Activated naive CD4-positive, alpha-beta T cell treated with anti-CD3 and anti-CD28 coated beads for 36 hours (primary cell): ENCODE measurements at places on chromosomes 3 and 15. TPM values are rescaled to one million over a fixed set of nuclear protein-coding genes. Genes with fewer than 3 reads are reported as not detected.

DNA sequence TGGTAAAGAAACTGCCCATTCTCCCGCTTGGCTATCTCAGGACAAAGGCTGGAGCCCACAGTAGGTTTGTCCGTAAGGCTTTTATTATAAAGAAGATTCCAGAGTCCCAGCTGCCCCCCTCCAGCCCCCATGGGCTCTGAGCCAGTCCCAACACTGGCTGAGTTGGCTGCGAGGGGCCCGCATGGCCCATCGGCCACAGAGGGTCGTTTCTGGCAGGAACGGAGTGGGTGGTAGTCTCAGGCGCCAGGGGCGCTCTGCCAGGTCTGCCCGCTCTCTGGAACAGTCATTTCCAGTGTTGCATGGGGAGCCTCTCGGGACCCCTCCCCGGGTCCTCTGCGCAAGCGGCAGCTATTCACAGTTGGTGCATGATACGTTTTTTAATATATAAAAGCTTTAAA, 12.2 kb downstream of the H1-8 start:
- DNase-seq, result no peak
- no peaks in the 10 kb centered on the region for H3K36me3 ChIP-seq
- H3K4me1 ChIP-seq, result peaks cover 8% of the 10 kb centered on the region
- no peak overlapping the region for H3K4me3 ChIP-seq
- no peak overlapping the region for H3K27ac ChIP-seq

DNA sequence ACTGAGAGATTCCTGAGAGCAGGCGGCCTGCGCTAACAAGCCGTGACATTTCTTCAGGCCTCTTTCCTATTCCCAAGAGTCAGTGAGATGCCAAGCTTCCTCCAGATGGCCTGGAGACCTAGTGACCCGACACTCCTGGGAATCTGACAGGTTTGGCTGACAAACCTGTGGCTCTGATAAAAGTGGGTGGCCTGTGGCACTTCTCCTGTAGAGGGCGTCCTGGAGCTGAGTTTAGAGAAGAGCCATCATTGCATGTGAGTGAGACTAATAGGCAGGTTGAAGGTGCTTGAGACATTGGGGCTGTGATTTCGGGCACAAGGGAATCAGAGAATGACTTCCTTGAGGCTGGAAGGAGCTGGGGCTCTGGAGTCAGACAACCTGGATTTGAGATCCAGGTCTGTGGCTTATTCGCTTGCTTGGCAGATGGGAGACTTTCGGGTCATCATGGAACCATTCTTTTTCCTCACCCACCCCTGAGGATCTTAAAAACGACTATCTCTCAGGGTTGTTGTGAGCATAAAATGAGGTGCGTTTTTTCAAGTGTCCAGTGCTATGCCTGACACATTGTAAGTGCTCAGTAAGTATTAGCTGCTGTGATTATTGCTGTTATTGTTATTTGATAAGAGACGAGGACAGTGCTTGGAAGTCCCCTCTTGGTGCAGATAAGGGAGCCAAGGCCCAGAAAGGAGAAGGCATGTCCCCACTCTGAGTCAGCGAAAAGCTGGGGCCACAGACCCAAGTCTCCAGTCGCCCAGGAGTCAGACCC, 77.2 kb downstream of the SCN10A start:
- no peak overlapping the region for H3K27ac ChIP-seq
- H3K36me3 ChIP-seq, result no peaks in the 10 kb centered on the region

GRCh38 chr15:61479613-61480012, 250.5 kb upstream of the RORA start:
- H3K27me3 ChIP-seq, result peaks cover 22% of the 10 kb centered on the region
- no peak overlapping the region for H3K27ac ChIP-seq
- no peaks in the 10 kb centered on the region for H3K4me1 ChIP-seq
- DNase-seq, result no peak
- H3K36me3 ChIP-seq, result no peaks in the 10 kb centered on the region

- no peak overlapping the region for H3K4me3 ChIP-seq
- H3K4me1 ChIP-seq, result no peaks in the 10 kb centered on the region
- DNase-seq, result no peak
- no peak overlapping the region for H3K27ac ChIP-seq
- H3K36me3 ChIP-seq, result no peaks in the 10 kb centered on the region
Observed at GRCh38 chr3:126553284-126554084, 5.2 kb downstream of the C3orf22 start.

DNA sequence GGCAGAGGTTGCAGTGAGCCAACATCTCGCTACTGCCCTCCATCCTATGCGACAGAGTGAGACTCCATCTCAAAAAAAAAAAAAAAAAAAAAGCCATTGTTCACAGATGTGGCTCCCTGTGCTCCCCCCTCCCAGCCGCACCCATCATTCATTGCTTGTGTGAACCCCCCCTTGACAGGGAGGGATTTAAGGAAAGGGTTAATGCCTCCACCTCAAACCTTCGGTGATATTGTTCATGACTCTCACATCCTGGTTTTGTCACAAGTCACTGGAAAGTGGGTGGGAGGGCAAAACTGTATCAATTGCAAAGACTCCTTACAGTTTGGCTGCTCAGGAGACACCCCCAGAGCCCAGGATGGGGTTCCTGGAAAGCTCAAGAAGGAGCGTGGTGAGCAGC, 7.7 kb downstream of the SLC6A6 start:
- H3K4me3 ChIP-seq, result no peak overlapping the region
- H3K36me3 ChIP-seq, result peaks cover 17% of the 10 kb centered on the region
- H3K27me3 ChIP-seq, result no peaks in the 10 kb centered on the region
- H3K27ac ChIP-seq, result peak overlapping the region; percentile 78

GRCh38 chr3:152508705-152509104, 240.0 kb downstream of the MBNL1 start:
- no peak overlapping the region for H3K4me3 ChIP-seq
- no peaks in the 10 kb centered on the region for H3K36me3 ChIP-seq
- H3K4me1 ChIP-seq, result peaks cover 8% of the 10 kb centered on the region
- H3K27ac ChIP-seq, result no peak overlapping the region

GRCh38 chr3:184333190-184333589, 4.2 kb upstream of the FAM131A start:
- H3K4me3 ChIP-seq, result no peak overlapping the region
- no peaks in the 10 kb centered on the region for H3K27me3 ChIP-seq
- H3K27ac ChIP-seq, result peak overlapping the region; percentile 81
- peaks cover 45% of the 10 kb centered on the region for H3K36me3 ChIP-seq
- peaks cover 62% of the 10 kb centered on the region for H3K4me1 ChIP-seq

DNA sequence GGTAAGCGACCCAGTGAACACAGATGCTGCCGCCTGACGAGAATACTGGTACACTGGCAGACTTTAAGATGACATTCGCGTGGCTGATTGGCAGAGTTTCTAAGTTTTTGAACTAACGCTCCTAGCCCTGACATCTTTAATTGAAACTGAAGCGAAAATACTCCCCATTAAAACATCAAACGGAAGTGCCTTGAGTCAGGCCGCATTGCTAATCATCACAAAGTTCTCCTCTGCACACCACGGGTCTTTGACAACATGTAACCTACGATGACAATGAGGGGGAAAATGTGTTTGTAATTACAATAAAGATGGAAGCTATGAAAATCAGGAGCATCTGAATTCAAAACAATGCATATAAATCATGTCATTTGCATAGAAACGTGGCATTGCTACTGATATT, 44.5 kb downstream of the ATP13A4 start:
- no peak overlapping the region for H3K4me3 ChIP-seq
- no peak for DNase-seq
- no peaks in the 10 kb centered on the region for H3K27me3 ChIP-seq
- no peak overlapping the region for H3K27ac ChIP-seq
- no peaks in the 10 kb centered on the region for H3K36me3 ChIP-seq
- no peaks in the 10 kb centered on the region for H3K4me1 ChIP-seq

GRCh38 chr3:22886439-22887068, 316.6 kb upstream of the UBE2E2 start:
- H3K27me3 ChIP-seq, result peaks cover 5% of the 10 kb centered on the region
- H3K4me3 ChIP-seq, result no peak overlapping the region
- H3K27ac ChIP-seq, result no peak overlapping the region
- no peaks in the 10 kb centered on the region for H3K36me3 ChIP-seq

GRCh38 chr3:160224811-160225175, 429 bp upstream of the C3orf80 start:
- no peaks in the 10 kb centered on the region for H3K36me3 ChIP-seq
- DNase-seq, result no peak
- peak overlapping the region; percentile 66 for H3K4me3 ChIP-seq
- H3K4me1 ChIP-seq, result peaks cover 9% of the 10 kb centered on the region
- no peak overlapping the region for H3K27ac ChIP-seq

DNA sequence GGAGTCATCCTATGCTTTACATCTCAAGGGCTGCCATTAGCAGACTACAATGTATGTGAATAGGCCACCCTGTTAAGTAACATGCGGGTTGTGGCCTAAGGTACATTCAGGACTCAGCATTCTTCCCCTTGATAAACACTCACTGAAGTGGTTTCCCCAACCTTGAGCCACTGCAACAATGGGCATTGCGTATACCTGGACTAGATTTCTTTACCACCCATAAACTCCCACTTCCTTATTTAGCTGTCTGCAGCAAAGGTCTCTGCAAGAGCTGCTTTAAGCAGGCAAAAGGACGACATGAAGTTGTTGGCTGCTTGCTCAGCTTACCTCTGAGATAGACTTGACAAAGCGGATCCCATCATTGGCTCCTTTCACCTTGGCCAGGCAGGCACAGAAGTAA, 16.2 kb downstream of the FYCO1 start:
- H3K27ac ChIP-seq, result no peak overlapping the region
- DNase-seq, result no peak
- peaks cover 65% of the 10 kb centered on the region for H3K4me1 ChIP-seq
- H3K36me3 ChIP-seq, result peaks cover 76% of the 10 kb centered on the region

DNA sequence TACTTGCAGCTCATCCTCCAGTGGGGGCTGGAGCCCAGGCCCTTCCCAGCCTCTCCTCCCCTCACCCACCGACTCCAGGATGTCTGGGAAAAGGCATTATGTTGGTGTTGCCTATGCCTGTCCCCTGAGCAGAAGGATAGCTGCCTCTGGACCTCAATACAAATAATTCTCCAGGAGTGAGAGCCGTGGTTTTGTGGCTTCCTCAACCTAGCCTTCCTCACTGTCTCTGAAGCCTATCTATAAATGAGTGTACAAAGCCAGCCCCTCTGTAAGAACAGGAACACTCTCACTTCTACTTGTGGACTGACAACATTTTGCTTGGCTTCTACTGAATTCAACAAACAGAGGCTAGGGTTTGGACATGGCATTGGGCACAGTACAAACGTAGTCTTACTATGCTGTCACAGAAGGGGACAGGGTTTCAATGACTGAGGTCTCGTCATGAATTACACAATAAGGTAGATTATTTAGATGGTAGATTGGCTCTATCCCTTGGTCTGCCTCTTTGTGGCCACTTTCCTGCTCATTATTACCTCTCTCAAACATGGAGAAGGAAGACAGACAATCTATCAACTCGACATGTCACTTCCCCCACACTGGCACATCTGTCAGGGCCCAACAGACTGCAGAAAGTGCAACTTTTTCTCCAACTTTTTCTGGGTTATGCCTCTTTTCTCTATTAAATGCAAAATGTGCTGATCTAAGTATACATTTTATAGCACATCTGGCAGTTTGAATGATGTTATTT, 82.8 kb upstream of the MEX3B start:
- no peak for DNase-seq
- H3K27ac ChIP-seq, result no peak overlapping the region
- H3K4me1 ChIP-seq, result peaks cover 7% of the 10 kb centered on the region
- H3K27me3 ChIP-seq, result no peaks in the 10 kb centered on the region

DNA sequence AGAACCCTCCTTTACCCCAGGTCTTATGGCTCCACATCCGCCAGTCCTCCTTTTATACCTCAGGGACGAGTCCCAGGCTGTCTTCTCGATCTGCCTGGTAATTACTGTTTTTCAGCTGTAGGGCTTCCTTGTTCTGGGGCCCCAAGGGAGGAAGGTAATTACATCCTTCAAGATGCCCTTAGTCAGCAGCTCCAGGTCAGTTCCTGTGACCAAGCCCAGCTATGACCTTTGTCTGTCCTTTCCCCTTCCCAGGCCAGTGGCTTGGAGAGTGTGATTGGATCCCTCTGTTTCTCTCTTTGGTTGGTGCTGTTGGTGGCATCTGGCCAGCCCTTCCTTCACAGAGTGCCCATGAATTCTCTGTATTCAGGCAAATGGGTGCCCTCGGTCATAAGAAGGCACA, 92.6 kb downstream of the AAGAB start:
- H3K27me3 ChIP-seq, result no peaks in the 10 kb centered on the region
- peaks cover 8% of the 10 kb centered on the region for H3K4me1 ChIP-seq

Gene CLSTN2
- total RNA-seq, result not detected

Gene SYNPR
- total RNA-seq, result not detected

Gene SLC9C1
- total RNA-seq, result not detected

Gene SHF
- total RNA-seq, result 2.3 TPM

Gene ITGB5
- total RNA-seq, result 0.59 TPM

Gene CHRNB4
- not detected for total RNA-seq

Gene LEO1
- 23.8 TPM for total RNA-seq

Gene PRSS50
- total RNA-seq, result not detected

Gene AVEN
- 13.3 TPM for total RNA-seq

Gene GCSAM
- 14.6 TPM for total RNA-seq
